ENCODE measurements at places on chromosomes 12 and 14. TPM values are rescaled to one million over a fixed set of nuclear protein-coding genes. Genes with fewer than 3 reads are reported as not detected.

MYH7 gene
- total RNA-seq, result not detected

DNA sequence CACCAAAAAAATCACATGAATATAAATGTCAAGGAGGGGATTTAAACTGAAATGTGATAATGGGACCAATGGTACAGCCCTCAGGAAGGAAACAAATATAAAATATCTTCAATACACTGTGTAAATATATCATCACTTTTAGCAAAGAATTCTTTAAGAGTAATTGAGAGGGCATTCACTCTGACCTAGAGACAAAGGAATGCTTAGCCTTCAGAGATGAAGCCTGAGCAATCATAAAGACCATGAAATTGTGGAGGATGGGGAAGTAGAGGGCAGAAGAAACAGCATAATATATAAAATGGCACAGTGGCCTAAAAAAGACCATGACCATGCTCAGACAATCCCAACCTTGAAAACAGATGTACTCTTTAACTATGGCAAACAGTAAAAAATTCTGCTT lies 20.4 kb downstream of the YAF2 start:
- H3K27me3 ChIP-seq, result no peaks in the 10 kb centered on the region
- H3K4me1 ChIP-seq, result no peaks in the 10 kb centered on the region
- H3K36me3 ChIP-seq, result no peaks in the 10 kb centered on the region
- H3K4me3 ChIP-seq, result no peak overlapping the region
- no peak for DNase-seq
- H3K27ac ChIP-seq, result no peak overlapping the region

DNA sequence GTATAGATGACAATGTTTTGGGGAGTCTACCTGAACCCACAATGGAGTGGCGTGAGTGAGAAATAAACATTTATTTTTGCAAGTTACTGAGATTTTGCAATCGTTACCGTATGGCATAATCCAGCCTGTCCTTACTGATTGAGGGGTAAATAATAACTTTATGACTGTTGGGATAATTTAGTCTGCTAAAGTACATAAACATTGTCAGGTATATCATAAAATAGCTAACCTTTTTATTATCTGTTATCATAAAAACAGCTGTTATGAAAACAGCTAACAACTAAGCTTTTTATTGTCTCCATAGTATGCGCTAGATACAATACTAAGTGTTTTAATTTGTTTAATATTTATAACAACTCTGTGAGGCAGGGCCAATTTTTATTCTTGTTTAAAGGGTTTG lies 10.3 kb downstream of the ACSS3 start:
- H3K27me3 ChIP-seq, result peaks cover 2% of the 10 kb centered on the region
- H3K36me3 ChIP-seq, result no peaks in the 10 kb centered on the region
- H3K27ac ChIP-seq, result no peak overlapping the region
- DNase-seq, result no peak
- peaks cover 55% of the 10 kb centered on the region for H3K4me1 ChIP-seq

GRCh38 chr14:51950007-51950406 lies 39.3 kb upstream of the RTRAF start:
- no peak for DNase-seq
- H3K4me3 ChIP-seq, result no peak overlapping the region
- H3K36me3 ChIP-seq, result no peaks in the 10 kb centered on the region
- no peaks in the 10 kb centered on the region for H3K4me1 ChIP-seq

SLC6A12 gene
- 0.76 TPM for total RNA-seq

DNA sequence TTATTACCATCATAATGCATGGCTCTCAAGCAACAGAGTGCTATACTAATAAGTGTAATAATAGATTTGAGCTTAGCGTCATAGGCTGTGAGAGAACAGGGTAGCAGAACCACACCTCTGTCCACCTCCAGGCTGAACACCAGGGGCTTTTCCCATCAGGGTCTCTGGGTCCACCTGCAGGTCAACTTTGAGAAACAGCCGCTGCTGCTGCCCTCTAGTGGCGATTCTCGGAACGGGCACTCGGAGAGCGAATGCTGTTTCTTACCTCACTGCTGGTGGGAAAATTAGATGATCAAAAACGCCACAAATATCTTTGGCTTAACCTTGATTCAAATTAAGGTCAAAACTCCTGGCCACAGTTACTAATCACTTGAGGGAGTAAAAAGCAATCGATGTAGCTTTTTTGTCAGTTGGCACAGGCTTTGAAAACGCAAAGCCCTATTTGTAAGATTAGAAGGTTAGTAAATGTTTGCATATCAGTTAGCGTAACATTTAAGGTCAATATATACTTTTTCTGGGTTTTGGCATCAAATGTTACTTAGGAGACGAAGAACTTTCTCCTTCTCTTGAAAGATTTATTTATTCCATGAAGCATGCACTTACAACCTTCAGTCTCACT lies 127.9 kb upstream of the TMEM132D start:
- H3K36me3 ChIP-seq, result peaks cover 51% of the 10 kb centered on the region
- H3K4me1 ChIP-seq, result no peaks in the 10 kb centered on the region
- H3K4me3 ChIP-seq, result no peak overlapping the region
- H3K27ac ChIP-seq, result no peak overlapping the region

- H3K4me3 ChIP-seq, result no peak overlapping the region
- H3K27ac ChIP-seq, result no peak overlapping the region
- H3K27me3 ChIP-seq, result no peaks in the 10 kb centered on the region
- H3K36me3 ChIP-seq, result no peaks in the 10 kb centered on the region
- DNase-seq, result no peak
Observed at GRCh38 chr14:94008234-94008633, 11.1 kb downstream of the CCDC197 start.

FMNL3 gene
- 15.2 TPM for total RNA-seq

DNA sequence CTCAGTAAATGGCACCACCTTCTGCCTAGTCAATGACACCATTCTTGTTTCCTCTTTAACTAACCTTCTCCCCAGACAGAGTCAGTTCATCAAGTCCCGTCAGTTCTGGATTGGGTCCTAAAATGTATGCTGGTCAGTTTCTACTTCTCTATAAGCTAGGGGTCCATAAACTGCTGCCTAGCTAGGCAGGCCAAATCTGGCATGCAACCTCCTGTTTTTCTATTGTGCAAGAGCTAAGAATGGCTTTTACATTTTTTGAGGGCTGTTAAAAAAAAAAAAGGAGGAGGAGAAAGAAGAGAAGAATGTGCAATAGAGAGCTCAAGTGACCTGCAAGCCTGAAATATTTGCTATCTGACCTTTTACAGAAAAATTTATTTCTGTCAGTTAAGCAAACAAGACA lies 6.4 kb upstream of the TMED10 start:
- DNase-seq, result no peak
- H3K36me3 ChIP-seq, result no peaks in the 10 kb centered on the region
- H3K27ac ChIP-seq, result no peak overlapping the region
- no peak overlapping the region for H3K4me3 ChIP-seq
- peaks cover 5% of the 10 kb centered on the region for H3K4me1 ChIP-seq

DNA sequence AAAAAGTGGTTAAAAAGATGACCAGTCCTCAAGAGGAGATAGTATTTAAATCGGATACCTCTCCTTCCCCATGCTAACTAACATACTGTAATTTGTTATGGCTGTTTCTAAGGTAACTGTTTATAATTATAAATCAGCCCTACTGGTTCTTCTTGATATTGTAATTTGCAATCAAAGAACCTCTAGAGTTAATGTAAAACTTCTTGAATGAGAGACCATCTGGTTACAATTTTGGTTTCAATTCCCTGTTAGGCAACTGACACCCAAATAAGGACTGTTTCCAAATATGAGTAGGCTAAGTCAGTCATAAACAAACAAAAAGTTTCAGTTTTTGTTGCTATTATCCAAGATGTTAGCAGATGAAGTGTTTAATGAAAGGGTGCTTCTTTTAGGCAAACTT lies 120.2 kb upstream of the DNM1L start:
- H3K27me3 ChIP-seq, result no peaks in the 10 kb centered on the region
- no peak for DNase-seq
- H3K36me3 ChIP-seq, result peaks cover 15% of the 10 kb centered on the region
- H3K4me3 ChIP-seq, result no peak overlapping the region

R3HDM2 gene
- 37.5 TPM for total RNA-seq

GRCh38 chr12:112347581-112347982 lies 34.6 kb downstream of the HECTD4 start:
- no peak overlapping the region for H3K4me3 ChIP-seq
- H3K36me3 ChIP-seq, result no peaks in the 10 kb centered on the region
- no peak for DNase-seq
- H3K27ac ChIP-seq, result no peak overlapping the region
- H3K4me1 ChIP-seq, result peaks cover 36% of the 10 kb centered on the region

- H3K27me3 ChIP-seq, result no peaks in the 10 kb centered on the region
- DNase-seq, result no peak
- no peak overlapping the region for H3K4me3 ChIP-seq
- H3K36me3 ChIP-seq, result no peaks in the 10 kb centered on the region
- H3K27ac ChIP-seq, result no peak overlapping the region
Observed at GRCh38 chr12:2337031-2338010, 284.5 kb downstream of the CACNA1C start.

GRCh38 chr14:78512021-78512420 lies 341.8 kb downstream of the NRXN3 start:
- DNase-seq, result no peak
- no peaks in the 10 kb centered on the region for H3K4me1 ChIP-seq
- H3K36me3 ChIP-seq, result no peaks in the 10 kb centered on the region

SLC6A15 gene
- total RNA-seq, result 27.0 TPM

OAS2 gene
- total RNA-seq, result 0.28 TPM

BAZ1A gene
- 21.2 TPM for total RNA-seq

TOMM20L gene
- total RNA-seq, result not detected

Measured in WTC11 (cell line).